ENCODE measurements at places on chromosomes 1 and 21.

- DNase-seq, result peak; percentile 80
These were observed 17.2 kb downstream of the VCAM1 start for GRCh38 chr1:100736746-100737145.

DNA sequence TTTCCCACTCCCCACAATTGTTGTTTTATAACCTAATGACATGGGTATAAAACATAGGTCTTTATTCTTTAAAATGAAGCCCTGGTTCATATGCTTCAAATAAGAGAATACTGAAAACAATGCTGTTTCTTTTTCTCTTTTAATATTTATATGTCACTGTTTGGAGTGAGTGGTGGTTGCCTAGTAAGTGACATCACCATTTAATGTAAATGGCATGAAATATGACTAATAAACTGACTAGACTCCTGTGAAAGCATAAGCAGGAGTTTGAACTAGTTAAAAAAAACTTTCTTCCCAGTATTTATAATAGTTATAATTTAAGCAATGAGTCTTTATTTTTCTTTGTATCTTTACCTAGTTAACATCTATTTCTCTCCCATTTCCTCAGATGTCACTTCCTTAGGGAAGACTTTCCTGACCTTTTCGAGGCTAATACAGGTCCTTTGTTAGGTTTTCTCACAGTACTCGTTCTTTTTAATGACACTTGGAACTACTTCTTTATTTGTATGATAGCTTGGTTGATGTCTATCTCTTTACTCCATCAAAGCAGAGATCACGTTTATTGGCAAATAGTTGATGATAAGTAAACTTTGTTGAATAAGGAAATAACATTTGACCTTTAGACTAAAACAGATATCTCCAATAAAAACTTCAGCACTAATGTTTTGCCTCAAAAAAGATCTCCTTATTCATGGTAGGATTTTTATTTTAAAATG is 105.4 kb upstream of the PDC start:
- no peak for DNase-seq

DNA sequence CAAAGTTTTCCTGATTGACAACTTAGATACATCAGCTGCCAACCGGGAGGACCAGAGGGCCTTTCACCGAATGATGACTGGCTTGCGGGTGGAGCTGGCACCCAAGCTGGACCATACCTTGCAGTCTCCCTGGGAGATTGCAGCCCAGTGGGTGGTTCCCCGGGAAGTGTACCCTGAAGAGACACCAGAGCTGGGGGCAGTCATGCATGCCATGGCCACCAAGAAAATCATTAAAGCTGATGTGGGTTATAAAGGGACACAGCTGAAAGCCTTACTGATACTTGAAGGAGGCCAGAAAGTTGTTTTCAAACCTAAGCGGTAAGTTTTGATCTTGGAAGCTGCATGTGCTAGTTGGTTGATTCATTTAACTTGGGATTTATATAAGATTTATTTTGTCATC is 18.2 kb downstream of the FAM20B start:
- DNase-seq, result no peak

GRCh38 chr1:39850606-39851216 is 32.6 kb downstream of the TRIT1 start:
- no peak for DNase-seq

DNA sequence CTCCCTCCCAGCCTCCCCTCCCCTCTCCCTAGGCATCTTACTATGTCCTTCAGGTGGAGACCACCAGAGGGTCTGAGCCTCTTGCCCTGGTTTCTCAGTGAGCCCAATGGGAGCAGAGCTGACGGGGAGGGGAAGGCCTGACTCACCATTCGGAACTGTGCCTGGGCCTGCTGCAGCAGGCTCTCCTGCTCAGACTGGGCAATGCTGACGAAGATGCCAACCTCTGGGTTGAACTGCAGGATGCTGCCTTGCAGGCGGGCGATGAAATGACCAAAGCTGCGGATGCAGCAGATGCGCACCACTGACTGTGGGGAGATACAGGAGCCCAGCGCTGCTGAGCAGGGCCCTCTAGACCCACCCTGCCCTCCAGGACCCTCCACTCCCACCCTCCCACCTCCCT is 11.0 kb upstream of the PAQR6 start:
- DNase-seq, result no peak

- DNase-seq, result no peak
These were observed 100.5 kb downstream of the GLIS1 start for GRCh38 chr1:53638360-53639035.
